ENCODE measurements at places on chromosomes 6 and 20.

GRCh38 chr20:39897781-39898466 lies 791.1 kb downstream of the MAFB start:
- DNase-seq: no peak

DNA sequence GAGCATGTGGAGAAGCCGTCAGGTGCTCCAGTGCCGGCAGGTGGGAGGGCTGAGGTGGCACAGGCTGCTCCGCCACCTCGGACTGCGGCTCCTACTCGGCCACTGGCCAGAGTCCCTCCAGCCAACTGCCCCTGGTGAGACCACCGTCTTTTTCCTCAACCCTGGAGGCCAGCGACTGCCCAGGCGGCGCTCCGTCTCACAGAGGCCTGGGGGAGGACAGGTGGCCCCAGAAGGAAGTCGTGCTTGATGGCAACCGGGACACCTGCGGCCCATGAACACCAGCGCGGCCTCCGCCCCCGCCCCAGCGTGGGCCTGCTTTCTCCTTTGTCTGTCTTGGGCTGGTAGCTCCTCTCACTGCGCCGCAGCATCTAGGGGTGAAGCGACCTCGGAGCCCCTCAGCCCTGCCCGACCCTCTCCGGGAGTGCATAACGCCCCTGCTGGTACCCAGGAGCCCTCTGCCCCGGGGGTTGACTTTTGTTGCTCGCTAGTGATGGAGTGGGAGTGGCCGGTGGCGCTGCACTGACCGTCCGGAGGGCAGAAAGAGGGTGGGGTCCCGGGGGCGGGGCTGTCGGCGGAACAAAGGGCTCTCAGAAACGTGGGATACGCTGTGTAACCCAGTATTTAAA lies 706 bp upstream of the TUBB2B start:
- DNase-seq: no peak

DNA sequence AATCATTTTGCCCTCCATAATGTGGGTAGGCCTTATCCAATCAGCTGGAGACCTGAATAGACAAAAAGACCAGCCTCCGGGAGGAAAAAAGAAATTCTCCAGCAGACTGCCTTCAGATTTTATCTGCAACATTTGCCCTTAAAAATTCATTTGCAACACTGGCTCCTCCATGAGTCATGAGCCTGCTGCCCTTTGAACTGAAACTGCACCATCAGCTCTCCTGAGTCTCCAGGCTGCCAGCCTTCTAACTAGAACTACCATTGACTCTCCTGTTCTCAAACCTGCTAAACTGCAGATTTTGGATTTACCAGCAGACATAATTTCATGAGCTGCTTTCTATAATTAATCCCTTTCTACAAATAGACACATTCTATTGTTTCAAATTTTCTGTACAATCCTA lies 223.9 kb upstream of the THEMIS start:
- no peak for DNase-seq

- peak; percentile 94 for DNase-seq
Measured at GRCh38 chr6:81753711-81754577, 1.5 kb upstream of the TENT5A start.

Measured in upper lobe of right lung (tissue), 1 donor.